ENCODE measurements at places on chromosomes 13 and 19.

DNA sequence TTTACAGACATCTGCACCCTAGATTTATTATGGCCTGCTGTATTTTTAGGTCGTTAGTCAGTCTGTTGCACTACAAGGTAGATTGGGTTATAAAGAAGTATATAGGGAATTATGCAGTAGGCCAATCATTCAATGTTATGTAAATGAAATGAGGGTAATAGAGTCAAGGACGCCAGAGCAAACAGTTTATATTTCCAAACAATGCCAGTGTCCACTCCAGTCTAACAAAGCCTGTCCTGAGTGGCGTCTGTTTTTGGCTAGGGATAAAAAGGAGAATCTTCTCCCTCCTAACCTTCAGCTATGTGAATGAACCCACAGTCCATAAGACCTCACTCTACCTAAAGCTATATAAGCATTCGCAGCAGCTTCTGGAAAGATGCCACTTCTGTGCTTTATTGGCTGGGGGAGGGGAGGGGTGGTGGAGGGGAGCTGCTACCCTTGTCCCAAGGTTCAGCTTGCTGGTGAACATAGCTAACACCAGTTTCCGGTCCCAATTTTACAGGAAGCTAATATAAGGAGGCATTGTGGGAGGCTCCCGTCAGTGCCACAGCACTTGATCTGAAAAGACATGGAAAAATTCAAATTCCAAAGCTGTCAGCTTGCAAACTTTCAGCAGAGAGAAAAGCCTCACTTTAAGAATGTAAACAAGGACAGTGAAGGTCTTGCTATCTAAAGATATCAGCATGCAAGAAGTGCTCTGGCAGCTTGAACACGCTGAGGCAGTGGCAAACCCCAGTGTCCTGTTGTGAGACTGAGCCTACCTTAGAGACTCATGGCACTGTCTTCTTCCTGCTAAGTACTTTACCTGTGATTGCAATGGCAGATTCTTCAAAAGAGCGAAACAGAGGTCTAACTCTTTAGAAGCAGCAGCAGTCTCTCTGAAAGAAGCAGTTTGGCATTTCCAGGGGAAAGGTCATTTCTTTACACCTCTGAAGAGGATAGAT, 369.9 kb downstream of the PCDH9 start:
- DNase-seq = no peak

- no peak for DNase-seq
Measured at GRCh38 chr19:11539495-11540365, 1.1 kb downstream of the CNN1 start.

GRCh38 chr19:31164791-31165251, 184.4 kb downstream of the TSHZ3 start:
- no peak for DNase-seq

DNA sequence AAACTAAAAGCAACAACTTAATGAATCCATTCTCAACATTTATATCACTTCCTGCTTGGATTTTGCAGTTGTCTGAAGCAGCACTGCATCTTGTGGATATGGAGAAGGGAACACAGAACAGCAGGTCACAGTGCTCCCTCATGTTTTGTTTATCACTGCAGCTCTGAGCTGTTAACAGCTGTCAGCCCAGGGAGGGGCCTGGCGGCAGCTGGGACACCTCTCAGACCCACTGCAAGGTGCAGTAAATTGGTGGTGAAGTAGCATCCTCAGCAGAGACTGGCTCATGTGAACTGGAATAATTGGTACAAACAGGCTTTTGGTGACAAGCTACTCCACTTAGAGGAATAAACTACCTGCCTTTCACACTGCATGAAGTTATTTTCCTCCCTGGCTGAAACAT, 170.4 kb downstream of the LIG4 start:
- DNase-seq = no peak

- no peak for DNase-seq
Measured at GRCh38 chr13:52845766-52846566, 2.5 kb downstream of the PCDH8 start.

- DNase-seq = no peak
Measured at GRCh38 chr19:18803550-18804138, 12.5 kb upstream of the COMP start.

DNA sequence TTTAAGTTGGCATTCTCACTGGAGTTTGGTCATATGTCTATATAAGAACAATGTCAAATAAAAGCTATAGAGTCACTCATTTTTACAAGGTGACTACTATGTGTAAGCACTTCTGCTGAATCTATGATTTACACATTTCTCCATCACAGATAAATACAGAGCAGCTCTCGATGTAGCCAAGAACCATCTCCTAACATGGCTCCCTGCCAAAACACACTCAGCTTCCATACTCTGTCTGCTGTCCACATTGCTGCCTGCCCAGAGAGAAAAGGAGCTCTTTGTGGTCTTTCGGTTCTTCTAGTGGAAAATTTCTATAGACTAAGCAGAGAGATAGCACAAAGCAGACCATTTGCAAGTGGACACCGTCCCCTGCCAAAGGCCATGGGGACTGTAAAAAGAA, 190.9 kb upstream of the KLF12 start:
- no peak for DNase-seq

- no peak for DNase-seq
Measured at GRCh38 chr19:30670011-30670329, 297.8 kb downstream of the ZNF536 start.

DNA sequence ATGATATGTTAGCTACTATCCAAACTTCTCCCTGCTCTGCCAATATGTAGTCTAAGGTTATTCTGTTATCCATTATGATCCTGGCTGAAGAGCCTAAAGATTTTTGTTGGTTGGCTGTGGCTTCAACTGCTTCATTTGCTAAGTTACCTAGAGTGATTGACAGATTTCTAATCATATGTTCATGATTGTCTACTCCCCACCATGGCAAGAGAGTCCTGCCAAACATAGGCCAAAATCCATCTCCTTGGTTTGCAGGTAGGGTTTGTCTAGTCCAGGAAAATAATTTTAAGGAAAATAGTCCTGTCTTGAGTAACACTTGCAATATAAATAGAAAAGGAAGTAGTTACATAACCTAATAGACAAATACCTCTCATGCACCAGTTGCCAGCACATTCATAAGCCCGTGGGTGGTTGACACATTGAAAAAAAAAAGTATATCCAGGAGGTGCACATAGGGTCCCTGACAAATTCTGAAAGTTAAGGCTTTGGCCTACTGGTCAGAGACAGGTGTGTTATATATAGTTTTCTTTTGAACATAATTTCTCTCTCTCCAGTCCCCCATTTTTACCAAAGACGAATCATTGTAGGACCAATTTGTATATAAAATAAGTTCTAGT, 5.4 kb upstream of the CBY2 start:
- DNase-seq = no peak

GRCh38 chr13:113553511-113554332, 30.8 kb upstream of the TFDP1 start:
- no peak for DNase-seq

DNA sequence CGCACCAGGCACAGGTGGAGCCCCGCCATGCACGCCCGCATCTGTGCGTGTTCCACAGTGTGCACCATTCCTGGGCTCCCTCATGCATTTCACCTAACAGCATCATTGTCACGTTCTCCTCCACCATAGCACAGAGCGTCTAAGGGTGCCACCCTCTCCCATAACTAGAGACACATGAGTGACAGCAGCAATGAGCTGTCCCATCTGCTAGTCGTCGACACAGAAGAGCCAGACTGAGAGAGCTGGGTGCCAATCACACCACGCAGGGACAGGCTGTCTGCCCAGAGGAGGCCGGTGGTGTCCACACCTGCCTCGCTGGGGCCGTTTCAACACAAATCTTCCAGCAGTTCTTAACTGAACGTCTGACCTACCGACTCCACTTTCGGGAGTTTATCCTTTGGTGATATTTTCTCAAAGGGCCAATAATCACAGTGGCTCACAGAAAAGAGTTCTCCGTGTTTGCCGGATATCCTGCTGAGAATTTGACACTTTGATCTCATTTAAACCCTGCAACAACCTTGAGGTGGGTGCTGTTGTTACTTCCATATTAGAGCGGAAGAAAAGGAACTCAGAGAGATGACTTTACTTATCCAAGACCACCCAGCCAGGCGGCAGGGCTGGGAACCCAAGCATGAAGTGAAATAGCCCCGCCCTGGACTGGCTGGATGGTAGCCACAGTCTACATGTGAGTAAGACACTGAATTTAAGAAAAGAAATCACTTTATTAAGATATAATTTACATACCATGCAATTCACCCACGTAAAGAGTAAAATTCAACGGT, 16.2 kb downstream of the CLEC11A start:
- DNase-seq = no peak

- DNase-seq = peak; percentile 57
Measured at GRCh38 chr19:43562698-43563241, 12.6 kb downstream of the XRCC1 start.

DNA sequence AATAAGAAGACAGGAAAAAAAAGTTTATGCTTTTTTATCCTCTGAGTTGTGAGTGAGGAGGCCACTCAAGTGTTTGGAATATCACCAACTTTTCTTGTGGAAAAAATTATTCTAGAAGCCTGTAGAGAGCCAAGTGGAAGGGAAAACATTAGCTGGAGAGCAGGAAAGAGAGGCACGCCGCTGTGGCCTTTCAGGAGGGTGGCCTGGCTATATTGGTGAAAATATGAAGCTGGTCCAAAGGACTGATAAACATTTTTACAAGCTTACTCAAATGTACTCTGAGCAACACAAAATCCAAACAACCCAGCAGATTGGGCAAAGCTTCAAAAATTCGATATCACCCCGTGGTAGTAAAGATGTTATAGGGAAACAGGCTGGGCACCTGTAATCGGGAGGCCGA, 2.3 kb upstream of the EIF3G start:
- DNase-seq = no peak

- no peak for DNase-seq
Measured at GRCh38 chr13:51628059-51628852, 44.0 kb downstream of the WDFY2 start.

GRCh38 chr19:38596057-38596981, 21.4 kb downstream of the MAP4K1 start:
- DNase-seq = no peak

- no peak for DNase-seq
Measured at GRCh38 chr13:30373727-30374126, 48.6 kb upstream of the UBE2L5 start.

GRCh38 chr19:34173193-34173956, 1.1 kb downstream of the LSM14A start:
- no peak for DNase-seq

GRCh38 chr13:30895773-30896172, 10.3 kb upstream of the MEDAG start:
- DNase-seq = no peak

GRCh38 chr13:24097064-24097463, 63.5 kb upstream of the SPATA13 start:
- no peak for DNase-seq

- DNase-seq = no peak
Measured at GRCh38 chr19:1276628-1277022, 1.3 kb downstream of the FAM174C start.

DNA sequence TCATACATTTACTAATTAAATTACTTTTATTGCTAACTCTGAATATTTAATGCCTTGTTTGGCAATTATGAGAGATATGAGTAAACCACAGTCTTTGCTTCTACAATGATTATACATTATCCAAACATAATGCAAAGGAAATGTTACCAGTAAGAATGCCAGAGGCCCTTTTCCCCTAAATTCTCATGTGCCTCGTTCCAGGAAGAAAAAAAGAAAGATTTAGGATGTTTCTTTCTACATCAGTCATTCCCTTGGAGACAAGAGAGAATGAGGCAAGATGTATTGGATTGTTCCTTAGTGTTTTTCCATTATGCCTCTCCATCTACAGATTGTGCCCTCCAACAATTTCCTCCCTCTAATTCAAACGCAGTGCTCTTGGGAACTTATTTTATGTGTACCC, 50.1 kb downstream of the ITGBL1 start:
- no peak for DNase-seq

GRCh38 chr13:47890146-47890814, 110.8 kb downstream of the SUCLA2 start:
- no peak for DNase-seq

DNA sequence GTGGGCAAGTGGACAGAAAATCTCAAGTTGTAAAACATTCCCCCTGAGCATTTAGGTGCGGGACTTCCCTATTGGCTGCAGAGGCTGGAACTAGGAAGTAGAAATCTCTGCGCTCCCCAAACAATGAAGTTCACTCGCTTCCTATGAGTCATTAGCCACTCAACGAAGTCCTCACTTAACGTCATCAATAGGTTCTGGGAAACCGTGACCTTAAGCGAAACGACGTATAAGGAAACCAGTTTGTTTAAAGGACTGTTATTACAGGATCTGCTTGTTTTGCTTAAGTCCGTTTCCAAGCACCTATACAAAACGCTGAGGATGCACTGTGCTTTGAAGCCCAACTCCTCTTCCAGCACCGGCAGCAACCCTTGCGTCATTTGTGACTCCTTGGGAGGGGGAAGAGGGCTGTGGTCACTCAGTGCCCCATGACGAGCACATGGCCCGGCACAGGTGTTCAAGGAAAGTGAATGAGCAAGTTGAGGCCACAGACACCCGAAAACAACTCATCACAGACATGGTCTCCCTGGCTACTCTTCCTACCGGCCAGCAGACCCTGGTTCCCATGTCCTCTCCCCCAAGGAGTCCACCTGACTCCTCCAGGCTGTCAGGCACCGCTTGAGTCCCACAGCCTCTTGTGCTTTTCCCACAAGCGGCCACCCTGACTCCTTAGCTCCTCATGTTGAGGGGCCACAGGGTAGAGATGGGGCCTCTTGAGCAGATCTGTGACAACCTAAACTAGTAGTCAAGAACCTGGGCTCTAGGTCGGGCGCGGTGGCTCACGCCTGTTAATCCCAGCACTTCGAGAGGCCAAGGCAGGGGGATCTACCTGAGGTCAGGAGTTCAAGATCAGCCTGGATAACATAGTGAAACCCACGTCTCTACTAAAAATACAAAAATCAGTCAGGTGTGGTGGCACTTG, 4.8 kb downstream of the RPS16 start:
- no peak for DNase-seq

GRCh38 chr13:111973186-111973585, 93.8 kb upstream of the SOX1 start:
- no peak for DNase-seq

GRCh38 chr19:50654882-50655281, 5.6 kb downstream of the C19orf81 start:
- DNase-seq = no peak

DNA sequence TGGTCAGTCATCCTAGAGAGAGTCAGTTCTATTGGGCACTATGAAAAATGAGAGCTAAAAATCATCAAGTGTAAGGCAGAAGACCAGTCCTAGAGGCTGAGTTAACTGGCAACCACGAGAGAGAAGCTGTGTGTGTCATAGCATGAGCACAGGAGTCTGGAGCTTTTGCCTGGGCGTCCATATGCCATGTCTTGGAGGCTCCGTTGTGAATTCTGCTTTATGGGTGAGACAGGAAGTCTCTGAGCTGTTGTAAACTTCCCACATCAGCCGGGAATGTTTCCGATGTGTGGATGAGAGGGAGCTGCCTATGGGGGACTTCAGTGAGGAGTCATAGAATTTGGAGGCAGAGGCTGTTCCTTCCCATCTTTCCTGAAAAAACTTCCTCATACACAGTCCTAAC, 120.0 kb downstream of the ITGBL1 start:
- DNase-seq = no peak

GRCh38 chr19:48969276-48970138, 4.4 kb downstream of the FTL start:
- no peak for DNase-seq

All from stimulated activated CD8-positive, alpha-beta memory T cell treated with anti-CD3 and anti-CD28 coated beads, Interleukin-12 subunit alpha, Interleukin-12 subunit beta, amount 100 ng/mL, for 1 hour (primary cell).